ENCODE measurements at places on chromosomes 2 and 18. TPM values are rescaled to one million over a fixed set of nuclear protein-coding genes. Genes with fewer than 3 reads are reported as not detected.

GRCh38 chr2:96553176-96553956 lies 16.8 kb downstream of the ARID5A start:
- no peak for DNase-seq

GRCh38 chr2:183028108-183028507 lies 10.1 kb downstream of the NCKAP1 start:
- DNase-seq, result no peak

DNA sequence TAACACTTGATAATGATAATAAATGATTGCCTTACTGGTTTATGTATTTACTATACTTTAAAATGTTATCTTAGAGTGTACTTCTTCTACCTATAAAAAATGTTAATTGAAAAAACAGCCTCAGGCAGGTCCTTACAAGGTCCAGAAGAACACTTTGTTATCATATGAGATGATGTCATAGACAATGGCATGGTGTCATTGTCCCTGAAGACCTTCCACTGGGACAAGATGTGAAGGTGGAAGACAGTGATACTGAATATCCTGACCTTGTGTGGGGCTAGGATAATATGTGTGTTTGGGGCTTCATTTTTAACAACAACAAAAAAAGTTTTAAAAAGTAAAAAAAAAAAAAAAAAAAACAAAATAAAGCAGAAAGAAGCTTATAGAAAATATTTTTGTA lies 342.2 kb upstream of the KYNU start:
- no peak for DNase-seq

- no peak for DNase-seq
Measured at GRCh38 chr2:25176541-25177181, 8.3 kb upstream of the POMC start.

DNA sequence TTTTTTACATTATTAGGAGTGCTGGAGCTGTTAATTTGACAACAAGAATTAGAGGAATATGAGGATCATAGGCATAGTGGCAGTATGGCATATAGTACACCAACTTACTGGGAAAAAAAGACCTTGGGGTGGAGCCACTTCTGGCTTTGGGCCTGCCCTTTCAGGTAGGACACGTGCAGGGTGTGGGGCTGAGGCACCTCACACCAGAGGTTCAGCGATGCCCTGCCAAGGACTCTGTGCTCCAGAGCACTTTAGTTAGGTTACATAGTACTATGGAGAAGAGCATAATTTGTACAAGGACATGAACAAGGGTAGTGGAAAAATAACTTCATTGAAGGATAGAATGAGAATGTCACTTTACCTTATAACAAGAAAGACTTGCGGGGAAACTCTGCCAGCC lies 77.1 kb upstream of the CD302 start:
- no peak for DNase-seq

PTPN2 gene
- 47.3 TPM for total RNA-seq

DNA sequence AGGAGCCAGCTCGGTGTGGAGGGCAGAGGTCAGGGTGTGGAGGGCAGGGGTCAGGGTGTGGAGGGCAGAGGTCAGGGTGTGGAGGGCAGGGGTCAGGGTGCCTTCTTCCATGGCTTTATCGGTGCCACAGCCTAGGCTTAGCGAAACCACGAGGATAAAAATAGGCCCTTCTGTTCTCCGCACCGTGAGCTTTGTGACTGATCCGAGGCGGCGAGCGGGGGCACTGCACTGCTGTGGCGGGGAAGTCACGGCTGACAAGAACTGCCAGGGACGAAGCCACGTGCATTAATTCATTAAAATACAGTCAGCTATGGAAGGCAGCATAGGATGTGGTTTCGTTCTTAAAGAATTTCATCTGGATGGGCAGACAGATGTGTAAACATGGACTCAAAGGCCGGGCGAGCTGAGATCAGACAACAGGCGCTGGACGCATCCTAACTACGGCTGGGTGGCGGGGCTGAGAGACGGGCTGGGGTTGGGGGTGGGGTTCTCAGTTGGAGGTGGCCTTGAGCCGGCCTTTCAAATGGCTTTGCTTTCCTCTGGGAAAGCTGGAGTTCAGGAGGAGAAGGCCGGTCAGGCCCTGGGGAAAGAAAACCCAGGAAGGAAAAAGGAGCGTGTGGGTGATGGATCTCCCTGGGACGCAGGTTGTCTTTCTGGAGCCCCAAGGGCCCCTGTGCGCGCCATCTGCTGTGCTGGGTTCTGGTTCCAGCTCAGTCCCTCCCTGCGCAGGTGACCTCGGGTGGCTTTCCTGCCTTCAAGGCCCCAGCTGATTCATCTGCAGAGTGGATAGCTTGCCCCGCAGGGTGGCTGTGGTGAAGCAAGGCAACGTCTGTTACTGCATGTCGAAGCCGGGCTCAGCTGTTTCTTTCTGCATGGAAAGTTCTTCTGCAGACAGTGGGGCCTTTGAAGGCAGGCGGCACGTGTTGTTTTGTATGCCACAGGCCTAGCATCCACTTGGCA lies 958 bp upstream of the ALLC start:
- peak; percentile 54 for DNase-seq

ABCG5 gene
- not detected for total RNA-seq

C1GALT1C1L gene
- total RNA-seq, result 0.20 TPM

GRCh38 chr2:74551530-74551929 lies 2.2 kb downstream of the LOXL3 start:
- peak; percentile 8 for DNase-seq

DSG2 gene
- 112 TPM for total RNA-seq

Data from endodermal cell (in vitro differentiated cells).